CD4-positive, alpha-beta T cell treated with Interleukin-17A for 4 hours (primary cell): ENCODE measurements at places on chromosomes 3 and 15.

DNA sequence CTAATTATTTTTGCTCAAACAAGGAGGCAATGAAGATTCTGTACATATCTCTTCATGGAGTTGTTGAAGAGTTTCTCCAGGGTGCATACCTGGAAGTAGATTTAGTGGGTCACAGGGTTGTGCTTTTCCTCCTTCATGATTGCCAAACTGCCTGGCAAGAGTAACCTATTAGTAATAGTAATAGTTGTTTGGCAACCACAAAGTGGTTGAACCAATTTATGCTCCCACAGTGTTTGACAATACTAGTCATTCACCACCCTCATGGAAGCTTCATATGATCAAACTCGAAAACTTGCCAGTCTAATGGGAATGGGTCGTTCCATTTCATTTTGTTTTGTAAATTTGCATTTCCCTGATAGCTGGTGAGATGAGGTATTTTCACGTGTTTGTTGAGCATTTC, 57.8 kb downstream of the TLE3 start:
- DNase-seq, result no peak

- no peak for DNase-seq
Observed at GRCh38 chr3:29590461-29590860, 309.6 kb downstream of the RBMS3 start.

DNA sequence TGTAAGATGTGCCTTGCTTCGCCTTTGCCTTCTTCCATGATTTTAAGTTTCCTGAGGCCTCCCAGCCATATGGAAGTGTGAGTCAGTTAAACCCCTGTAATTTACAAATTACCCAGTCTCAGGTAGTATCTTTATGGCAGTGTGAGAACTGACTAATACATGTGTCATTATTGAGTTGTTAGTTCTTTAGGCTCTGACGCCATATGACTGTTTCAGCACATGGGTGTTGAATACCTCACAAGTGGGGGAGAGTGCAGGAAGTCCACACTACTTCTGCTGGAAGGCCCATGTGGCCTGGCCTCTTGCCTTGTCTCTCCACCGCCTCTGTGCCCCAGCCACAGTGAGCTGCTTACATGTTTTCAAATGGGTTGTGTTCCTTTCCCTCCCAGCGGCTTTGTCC, 28.5 kb downstream of the MFSD1 start:
- DNase-seq, result no peak

DNA sequence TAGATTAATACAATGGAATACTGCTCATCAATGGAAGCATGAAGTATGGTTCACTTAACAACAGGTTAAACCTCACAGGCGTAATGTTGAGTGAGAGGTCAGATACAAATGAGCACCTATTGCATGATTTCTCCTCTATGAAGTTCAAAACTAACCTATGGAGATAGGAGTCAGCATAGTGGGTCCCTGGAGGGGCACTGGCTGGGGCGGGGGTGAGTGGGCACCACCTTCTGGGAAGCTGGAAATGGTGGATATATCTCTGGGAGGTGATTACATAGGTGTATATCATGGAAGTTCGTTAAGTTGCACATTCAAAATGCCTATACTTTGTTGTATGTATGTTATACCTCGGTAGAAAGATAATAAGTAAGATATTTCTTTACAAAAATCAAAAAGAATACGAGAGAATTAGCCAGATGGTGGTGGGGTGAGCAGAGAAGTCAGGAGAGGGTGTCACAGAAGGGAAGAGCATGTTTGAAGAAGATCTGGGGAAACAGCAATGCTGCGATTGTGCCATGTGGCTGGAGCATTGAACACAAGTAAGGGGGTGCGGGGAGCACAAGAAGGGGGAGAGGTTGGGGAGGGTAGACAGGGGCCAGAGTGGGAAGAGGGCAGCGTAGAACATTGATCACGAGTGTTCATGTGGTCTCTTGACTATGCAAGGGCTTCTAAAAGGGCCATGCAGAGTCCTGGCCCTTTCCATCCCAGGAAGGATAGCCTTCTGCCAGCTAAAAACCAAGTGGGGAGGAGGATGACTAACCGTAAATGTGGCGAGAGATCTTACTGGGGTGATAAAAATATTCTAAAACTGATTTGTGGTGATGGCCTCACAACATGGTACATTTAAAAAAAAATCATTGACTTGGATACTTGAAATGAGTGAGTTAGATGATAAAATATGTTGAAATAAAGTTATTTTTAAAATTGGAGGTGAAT, 30.2 kb downstream of the ITGA11 start:
- no peak for DNase-seq

GRCh38 chr3:120495809-120496208, 45.0 kb upstream of the FSTL1 start:
- no peak for DNase-seq

DNA sequence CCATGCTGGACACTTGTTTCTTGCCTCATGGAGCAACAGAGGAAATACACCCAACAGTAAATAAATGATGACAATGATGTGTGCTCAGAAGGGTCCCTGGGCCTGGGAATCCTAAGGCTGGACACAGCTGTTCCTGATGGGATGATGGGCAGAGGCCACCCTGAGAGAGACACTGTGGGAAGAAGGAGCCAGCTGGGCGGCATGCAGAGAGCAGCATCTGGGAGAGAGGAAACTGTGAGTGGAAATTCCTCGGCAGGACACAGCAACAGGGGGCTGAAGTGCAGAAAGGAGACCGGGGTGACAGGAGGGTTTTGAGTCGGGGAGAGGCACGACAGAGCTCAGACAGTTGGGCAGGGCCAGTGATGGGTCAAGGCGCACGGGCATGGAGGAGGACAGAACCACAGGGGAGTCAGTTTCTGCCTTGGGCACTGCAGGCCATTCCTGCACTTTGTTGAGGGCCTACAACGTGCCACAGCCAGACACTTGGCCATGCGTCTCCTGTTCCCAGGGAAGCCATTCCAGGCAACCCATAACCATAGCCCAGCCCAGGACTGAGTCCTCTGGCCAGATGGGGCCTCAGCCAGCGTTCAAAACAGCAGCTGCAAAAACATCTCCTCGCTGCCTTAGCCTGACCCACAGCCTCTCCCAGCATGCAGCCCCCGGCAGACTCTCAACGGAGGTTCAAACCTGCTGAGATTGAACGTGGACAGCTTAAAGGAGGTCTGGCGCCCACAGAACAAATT, 36.7 kb upstream of the SLC6A1 start:
- no peak for DNase-seq

DNA sequence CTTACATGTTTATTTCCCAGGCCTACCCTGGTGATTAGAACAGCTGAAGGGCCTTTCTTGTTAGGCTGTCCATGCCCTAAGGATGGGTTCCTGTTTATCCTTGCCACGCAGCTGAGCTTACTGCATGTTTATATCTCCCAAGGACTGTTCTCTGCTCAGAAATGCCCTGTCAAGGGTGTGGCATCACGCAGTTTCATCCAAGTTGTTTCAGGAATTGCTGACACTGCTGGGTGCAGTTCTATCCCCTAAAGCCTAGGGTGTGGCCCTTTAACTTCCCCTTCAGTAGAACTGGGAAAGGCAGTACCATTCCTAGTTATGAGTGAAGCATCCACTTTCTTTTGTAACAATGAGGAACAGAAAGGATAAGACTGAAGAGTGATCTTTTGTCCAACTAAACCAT, 5.0 kb downstream of the ELL3 start:
- DNase-seq, result no peak

- DNase-seq, result no peak
Observed at GRCh38 chr3:51966016-51966415, 1.2 kb downstream of the PCBP4 start.

DNA sequence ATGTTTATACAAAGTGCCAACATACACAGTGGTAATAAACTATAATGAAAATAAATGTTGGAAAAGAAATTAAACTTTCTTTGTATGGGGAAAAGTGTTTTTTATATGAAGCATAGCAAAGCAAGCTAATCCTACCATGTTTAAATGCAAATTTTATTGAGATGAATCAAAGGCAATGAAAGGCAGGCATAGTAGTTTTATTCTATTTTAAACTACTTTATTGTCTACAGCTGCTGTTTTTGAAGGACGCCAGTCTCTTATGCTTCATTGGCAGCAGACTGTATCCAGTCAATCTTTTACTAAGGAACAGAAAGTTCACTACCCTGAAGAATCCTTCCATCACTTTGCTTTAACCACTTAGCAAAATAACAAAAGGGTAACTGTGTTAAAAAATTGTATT, 761.0 kb downstream of the ROBO2 start:
- DNase-seq, result no peak

DNA sequence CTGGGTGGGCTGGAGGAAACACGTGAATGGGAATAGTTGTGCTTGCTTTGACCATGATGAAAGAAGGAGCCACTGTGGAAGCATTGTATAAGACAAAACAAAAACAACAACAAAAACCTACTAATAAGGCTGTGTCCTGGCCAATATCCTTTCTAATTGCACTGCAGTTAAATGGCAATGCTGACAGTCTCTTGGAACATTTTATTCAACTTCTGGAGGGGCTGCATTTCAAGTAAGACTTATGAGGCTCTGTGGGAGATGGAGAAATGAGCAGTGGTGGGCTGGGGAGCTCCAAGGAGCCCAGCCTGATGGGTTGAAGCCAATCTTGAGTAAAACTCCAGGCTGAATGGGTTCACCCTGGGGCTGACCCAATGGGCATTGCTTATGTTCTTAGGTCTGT, 99.8 kb upstream of the ROPN1 start:
- no peak for DNase-seq

DNA sequence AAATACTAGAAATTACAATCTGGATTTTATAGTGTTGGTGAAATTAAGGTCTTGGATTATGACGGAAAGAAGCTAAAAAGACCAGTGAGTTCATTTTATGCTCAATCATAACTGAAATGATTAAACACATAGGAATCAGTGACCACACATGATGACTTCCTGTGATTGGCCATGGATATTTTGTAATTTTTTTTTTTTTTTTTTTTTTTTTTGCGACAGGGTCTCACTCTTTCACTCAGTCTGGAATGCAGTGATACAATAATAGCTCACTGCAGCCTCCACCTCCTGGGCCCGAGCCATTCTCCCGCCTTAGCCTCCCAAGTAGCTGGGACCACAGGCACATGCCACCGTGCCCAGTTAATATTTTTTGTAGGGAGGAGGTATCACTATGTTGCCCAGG, 47.4 kb downstream of the PAQR5 start:
- DNase-seq, result no peak

DNA sequence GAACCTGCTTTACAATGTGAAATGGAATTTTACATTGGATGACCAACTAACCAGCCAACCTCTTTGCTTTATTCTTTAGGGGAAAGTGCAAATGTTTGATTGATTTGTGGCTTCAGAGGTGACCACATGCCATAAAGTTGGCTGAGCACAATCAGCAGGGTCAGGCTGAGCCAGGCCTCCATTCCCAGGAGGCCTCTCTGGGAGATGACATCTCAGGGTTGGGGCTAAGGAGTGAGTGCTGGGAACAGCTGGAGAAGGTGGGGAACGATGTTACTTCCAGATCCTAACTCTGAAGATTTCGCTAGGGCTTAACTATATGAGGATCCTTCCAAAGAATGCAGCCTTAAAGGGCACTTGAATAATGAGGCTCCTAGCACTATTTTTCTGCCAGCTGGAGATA, 131.7 kb downstream of the ATP10A start:
- DNase-seq, result no peak

- no peak for DNase-seq
Observed at GRCh38 chr3:160464321-160464720, 14.7 kb upstream of the TRIM59 start.

DNA sequence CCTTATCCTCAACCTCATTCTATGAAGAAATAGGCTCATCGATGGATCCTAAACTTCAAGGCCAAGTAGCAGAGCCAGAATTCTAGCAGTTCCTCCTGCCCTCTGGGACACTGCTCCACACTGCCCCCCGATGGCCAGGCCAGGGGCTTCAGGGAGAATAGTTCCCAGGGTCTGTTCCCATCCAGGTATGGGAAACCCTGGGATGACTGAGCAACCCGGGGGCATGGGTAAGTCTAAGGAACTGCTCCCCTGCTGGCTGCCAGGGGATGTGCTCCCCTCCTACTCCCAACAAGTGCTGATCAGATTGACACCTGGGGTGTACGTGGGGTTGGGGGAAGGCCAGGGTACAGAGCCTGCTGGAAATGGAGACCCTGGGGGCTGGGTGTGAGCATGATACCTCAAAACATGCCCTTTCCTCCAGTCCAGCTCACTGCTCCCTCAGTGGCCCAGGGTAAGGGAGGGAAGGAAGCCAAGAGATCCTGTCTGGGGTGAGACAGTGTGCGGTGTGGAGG, 7.6 kb downstream of the ULK3 start:
- DNase-seq, result peak; percentile 67

GRCh38 chr3:196754091-196754981, 14.7 kb downstream of the PAK2 start:
- DNase-seq, result no peak

DNA sequence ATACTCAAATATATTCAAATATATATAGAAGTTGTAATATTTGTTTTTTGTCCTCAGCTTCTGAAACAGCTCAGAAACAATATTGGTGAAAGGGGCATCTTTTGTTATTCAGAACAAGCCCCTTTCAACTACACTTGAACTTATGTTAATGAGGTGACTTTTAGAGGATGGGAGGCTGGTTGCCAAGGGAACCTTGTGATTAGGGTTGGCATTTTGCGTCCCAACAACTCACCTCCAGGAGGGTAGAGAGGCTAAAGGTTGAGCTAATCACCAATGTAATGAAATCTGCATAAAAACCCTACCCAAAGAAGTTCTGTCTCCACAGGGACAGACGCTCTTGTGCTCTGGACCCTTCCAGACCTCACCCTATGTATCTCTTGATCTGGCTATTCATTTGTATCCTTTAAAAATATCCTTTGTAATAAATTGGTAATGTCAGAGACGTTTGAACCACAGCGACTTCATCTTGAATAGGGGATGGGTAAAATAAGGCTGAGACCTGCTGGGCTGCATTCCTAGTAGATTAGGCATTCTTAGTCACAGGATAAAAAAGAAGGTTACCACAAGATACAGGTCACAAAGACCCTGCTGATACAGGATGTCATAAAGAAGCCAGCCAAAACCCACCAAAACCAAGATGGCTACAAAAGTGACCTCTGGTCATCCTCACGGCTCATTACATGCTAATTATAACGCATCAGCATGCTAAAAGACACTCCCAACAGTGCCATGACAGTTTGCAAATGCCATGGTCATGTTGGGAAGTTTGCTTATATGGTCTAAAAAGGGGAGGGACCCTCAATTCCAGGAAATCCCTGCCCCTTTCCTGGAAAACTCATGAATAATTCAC, 111.1 kb downstream of the FMN1 start:
- no peak for DNase-seq

GRCh38 chr15:40493089-40493840, 22.5 kb downstream of the CHST14 start:
- peak; percentile 62 for DNase-seq

- DNase-seq, result no peak
Observed at GRCh38 chr3:195856410-195857084, 44.8 kb upstream of the MUC4 start.

DNA sequence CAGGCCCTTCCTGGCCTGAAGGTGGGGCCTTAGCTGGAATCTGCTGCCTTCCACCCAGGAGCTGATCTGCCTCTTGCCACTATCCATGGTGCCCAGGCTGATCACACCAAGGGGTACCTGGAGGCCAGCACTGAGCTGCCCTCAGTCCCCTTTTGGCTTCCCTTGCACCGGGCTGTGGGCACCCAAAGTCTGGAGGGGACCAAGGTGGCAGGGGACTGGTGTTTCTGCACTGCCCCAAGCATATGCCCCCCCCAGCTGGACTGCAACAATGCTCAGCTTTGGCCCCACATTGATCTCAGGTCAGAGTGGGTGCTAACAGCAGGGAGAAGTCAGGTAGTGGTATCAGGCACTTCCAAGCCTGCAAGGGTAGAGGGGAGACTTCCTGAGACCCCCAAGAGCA, 902.6 kb upstream of the EPHA6 start:
- no peak for DNase-seq

GRCh38 chr3:109122690-109123089, 4.8 kb upstream of the MORC1 start:
- DNase-seq, result no peak

- DNase-seq, result no peak
Observed at GRCh38 chr3:38163117-38163840, 2.1 kb upstream of the OXSR1 start.
